Mesothelial cell of epicardium (in vitro differentiated cells): ENCODE measurements at places on chromosomes 11 and 22.
A peak's percentile ranks its signal among the peaks of the same experiment; 100 is the strongest.

DNA sequence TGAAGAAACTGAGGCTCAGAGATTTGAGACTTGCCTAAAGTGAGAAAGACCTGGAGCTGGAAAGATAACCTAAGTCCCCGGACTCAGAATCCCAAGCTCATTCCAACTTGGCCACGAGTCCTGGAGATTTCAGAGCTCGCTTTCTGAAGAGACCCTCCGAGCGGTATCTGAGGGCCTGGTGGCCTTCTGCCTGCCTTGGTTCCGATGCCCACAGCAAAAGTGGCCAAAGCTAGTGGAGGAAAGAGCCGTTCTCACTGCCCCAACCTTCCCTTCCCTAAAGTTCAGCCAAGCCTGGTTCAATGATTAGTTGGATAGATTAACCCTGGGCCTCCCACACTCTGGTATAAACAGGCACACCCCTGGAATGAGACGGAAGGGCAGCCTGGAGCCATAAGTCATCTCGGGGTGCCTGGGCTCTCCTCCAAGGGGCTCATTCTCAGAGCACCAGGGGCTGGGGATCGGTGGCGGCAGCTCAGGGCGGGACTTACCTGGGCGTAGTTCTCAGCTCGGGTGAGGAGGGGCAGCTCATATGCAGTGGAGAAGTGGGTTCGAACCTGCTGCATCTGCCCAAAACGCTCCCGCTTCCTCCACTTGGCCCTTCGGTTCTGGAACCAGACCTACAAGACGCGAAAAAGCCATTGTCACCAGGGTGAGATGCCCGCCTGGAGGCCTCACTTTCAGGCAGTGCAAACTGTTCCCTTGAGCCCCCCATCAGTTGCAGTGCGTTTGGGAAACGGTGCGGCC is 42.8 kb downstream of the ALX4 start:
- no peak for DNase-seq

- DNase-seq = no peak
These were observed 10.4 kb upstream of the CDC42BPG start for GRCh38 chr11:64854534-64855502.

- no peak for DNase-seq
These were observed 30.6 kb downstream of the PISD start for GRCh38 chr22:31631436-31631835.

DNA sequence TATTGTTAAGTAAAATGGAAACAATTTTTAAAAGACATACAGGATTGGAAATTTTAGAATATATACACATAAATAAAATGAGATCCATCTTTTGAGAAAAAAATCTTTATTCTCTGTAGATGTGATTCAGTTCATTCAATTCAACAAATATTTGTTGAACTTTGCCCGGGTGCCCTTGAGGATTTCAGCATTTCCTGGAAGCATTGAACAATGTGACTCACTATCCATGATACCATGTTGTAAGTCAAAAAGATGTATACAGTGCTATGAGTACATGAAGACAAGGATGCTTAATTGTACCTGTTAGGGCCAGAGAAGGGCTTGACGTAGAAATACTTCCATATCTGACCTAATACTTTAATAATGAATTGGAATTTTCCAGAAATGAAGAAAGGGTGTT is 353.7 kb downstream of the METTL15 start:
- DNase-seq = no peak

DNA sequence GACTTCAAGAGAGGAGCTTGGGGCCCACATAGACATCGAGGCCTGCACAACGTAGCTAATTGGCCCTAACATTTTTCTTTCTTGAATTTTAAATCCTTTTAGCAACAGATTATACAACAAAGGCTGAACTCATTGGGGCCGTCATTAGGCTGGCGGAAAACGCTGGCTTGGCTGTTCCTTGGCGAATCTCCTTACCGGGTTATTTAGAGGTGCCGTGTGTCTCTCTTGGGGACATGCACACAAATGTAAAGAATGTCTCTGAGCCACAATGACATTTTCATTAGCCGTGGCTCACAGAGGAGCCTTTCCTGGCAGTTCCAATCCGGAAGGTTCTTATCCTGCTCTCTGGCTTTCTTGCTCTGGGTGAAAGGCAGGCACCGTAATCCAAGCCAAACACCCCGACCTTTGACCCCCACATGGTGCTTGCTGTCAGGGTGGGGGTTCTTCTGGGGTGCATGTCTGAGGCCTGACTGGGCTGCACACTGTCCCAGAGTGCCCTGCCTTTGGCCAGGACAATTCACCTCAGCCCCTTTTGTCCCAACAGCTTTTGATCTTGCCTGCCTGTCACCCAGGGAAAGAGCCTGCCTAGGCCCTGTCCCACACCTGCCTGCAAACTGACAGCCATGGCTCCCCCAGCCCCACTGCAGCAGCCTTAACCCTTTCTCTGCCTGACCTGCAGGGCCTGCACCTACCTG is 9.2 kb upstream of the FGF3 start:
- no peak for DNase-seq

GRCh38 chr11:69920345-69921127 is 101.3 kb upstream of the FGF3 start:
- no peak for DNase-seq

DNA sequence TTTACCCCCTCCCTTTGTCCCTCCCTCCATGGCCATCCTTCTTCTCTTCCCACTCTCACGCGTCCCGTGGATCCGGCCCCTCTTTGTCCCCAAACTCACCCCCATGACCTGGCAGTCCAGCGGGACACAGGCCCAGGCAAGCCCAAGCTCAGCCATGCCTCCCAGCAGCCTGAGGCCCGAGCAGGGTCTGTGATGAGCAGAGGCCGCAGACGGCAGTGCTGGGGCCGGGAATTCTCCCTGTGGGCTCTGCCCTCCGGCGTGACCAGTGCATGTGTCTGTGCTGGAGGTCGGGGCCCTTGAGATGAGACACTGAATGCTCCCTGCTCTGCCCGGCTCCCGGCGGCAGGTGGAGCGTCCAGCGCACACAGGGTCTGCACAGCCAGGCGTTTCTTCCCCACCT is 237.9 kb downstream of the BRD1 start:
- no peak for DNase-seq

DNA sequence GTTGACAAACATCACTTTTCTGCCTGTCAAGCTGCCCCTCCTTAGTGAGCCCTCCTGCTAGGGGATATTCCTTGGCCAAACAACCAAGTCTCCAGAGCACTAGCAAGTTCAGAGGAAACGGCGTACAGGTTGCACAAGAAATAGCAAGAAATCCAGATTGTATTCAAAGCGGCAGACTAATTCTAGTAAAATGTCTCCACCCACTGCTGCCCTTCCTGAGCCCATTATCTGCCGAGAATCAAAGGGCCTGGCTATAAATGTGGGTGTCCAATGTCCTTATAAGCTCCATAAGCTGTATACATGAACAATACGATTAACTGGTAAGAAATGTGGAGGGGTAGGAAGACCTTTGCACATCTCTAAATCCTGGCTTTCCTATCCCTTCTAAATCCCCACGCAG is 44.0 kb upstream of the AKIP1 start:
- no peak for DNase-seq

DNA sequence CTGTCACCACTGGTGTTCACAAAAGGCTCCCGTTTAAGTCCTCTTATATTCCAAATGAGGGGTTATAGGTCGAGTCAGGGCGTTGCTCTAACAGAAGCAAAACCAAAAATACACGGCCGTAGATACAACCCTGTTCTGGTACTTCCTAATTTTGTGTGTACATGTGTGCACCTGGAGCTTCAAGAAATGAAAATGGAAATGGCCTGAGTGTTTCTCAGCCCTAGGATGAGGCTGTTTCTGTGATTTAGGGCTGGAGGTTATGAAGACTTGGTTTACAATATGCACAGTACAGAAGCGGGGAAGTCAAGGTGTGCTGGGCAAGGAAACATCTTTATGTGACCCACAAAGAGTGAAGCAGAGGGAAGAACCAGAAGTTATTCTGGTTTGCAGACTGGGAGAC is 110.4 kb upstream of the OR4B1 start:
- no peak for DNase-seq

DNA sequence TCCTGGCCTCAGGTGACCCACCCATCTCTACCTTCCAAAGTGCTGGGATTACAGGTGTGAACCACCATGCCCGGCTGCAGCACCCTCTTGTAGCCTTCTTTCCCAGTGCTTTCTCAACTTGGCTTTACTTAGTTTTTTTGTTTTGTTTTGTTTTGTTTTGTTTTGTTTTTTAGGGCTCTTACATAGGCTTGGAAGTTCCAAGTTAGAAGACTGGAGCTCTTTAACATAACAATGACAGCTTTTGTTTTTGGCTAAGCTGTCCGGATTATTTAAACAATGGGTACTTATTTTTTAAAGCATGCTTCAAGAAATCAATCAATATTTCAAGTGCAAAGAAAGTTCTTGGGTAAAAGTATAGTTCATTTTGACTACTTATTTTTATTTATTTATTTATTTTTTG is 25.9 kb downstream of the KMT2A start:
- DNase-seq = no peak

DNA sequence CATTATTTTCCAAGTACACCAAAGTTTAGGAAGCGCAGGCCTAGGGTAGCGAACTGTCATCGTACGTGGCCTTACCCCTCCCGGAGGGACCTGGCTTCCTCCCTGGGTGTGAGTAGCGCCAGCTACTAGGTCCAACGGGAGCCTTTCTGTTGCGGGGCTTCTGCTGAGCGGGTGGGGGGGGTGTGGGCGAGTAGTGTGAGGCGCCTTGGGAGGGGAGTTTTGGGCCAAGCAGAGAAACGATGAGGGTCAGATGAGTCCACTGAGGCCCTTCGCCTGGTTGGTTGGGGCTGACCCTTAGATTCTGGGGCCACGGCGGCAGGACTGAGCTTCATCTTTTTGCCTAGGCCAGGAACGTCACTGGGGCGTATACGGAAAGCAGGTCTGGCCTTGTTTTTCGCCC is 868 bp downstream of the TEF start:
- DNase-seq = no peak

DNA sequence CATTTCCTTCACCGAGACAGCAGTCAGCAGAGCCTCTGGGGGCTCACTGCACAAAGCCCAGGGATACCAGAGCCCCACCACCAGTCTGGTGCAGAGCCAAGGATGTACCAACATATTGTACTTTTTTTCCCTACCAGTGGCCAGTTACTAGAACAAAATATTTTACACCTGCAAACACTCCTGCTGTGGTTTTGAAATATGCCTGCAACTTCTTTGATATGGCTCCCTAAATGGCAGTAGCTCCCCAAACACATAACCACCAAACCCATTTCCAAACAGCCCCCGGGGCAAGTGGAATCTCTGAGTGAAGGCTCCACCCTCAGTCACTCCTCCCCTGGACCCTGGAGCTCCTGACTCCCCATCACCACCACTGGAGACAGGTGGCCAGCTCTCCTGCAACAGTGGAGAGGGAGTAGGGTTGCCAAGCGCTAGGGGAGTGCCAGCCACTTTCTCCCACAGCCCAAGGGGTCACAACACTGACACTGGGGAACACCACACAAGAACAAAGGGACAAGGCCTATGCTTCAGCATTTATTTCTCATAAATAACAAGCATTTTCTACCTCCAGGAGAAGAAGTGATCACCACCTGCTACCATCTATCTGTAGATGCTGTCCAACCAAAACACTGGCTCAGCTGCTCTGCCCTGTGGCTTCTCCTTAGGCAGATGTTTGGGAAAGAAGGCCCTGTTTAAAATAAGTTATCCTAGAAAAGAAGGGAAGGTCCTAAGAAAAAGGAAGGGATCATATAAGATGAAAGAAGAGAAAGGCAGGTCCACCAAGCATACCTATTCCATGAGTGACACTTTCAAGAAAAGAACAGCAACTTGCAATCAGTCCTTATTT is 15.1 kb downstream of the DGCR2 start:
- no peak for DNase-seq

DNA sequence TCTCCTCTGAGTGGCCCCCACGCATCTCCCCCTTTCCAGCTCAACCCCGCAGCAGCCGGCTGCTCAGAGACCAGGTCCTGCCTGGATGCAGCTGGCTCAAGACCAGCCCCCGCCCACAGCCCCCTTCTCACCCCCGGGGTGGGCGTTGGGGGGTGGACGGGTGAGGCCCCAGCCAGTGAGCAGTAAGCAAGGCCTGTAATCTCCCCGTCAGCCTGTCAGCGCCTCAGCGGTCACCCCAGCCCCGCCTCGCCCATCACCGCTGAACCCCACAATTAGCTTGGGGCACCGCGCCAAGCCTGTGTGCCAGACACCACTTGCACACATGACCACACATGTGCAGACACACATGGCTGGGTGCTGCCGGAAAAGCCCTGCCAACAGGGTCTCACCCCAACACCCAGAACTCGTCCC is 5.9 kb downstream of the PLXNB2 start:
- no peak for DNase-seq

DNA sequence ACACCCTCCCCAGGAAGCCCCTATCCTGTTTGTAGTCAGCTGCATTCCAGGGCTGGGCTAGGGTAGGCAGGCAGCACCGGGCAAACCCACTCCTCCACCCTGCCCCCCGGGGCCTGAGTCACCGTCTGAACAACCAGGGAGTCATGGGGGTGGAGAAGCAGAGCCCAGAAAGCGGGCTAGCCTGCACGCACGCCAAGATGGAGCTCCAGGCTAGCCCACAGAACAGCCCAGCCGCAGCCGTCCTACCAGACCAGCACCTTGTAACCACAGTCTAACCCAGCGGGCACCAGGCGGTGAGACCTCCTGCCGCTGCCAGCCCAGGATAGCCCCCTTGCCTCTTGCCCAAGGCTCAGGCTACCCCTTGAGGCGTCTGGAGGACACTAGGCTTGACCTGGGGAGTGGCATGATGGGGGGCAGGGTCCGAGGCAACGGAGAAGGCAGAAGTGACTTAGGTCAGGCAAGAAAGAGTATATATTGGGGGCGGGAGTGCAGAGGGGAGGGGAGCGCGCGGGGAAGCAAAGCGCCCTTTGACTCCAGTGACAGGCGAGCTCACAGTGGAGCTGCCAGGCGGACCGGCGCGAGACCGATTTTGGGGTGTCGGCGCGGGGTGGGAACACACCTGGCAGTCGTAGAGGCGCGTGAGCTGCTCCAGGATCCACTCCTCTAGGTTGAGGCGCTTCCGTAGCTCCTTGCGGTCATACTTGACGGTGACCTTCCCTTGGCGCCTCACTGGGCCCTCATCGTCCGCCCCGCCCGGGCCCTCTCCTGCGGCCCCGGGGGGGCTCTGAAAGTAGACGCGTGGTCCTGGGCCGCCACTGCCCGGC is 734 bp downstream of the PPP1R14B start:
- peak; percentile 49 for DNase-seq

DNA sequence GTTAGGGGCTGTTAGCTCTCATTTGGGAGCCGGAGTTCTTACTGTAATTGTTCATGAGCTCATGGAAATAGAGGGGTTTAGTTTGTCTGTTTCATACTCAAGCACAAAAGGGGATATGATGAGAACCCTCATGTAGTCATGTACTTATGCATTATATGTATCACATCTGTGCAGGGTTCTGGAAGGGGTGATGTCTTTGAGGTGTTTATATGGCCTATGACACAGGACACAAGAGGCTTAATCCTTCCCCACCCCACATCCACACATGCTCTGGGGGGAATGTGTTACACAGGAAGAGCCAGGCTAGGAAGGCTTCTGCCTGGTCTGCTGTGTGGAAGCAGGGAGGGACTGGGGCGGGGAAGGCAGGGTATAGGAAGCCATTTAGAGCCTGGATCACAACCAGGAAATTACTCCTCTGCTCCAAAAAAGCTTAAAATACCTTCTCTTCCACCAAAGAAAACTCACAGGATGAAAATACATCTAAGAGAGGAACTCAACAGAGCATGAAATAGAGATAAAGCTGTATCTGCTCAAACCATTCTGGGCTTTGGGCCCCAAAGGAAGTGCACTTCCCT is 316.1 kb downstream of the TMEM135 start:
- no peak for DNase-seq

- DNase-seq = no peak
These were observed 57.4 kb downstream of the IGLL1 start for GRCh38 chr22:23522623-23523251.
